ENCODE measurements at places on chromosomes 1 and 21.

- DNase-seq = no peak
These were observed 69.2 kb upstream of the ERG start for GRCh38 chr21:38567335-38567969.

DNA sequence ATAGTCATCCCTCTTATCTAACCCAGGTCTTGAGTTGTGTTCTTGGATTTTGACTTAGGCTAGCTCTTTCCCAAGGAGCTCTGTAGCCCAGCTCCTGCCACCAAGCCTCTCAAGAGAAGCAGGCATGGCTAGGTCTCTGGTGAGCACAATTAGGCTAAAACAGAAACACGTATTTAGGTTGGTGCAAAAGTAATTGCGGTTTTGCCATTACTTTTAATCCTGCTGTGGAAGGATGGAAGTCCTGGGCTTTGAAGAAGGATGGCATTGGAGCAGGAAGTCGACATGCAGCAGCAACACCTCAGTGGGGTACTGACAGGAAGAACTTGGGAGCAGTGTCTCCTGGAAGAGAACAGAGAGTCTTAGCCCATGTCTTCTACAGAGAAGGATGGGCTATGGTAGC lies 80.0 kb upstream of the CCDC190 start:
- no peak for DNase-seq

DNA sequence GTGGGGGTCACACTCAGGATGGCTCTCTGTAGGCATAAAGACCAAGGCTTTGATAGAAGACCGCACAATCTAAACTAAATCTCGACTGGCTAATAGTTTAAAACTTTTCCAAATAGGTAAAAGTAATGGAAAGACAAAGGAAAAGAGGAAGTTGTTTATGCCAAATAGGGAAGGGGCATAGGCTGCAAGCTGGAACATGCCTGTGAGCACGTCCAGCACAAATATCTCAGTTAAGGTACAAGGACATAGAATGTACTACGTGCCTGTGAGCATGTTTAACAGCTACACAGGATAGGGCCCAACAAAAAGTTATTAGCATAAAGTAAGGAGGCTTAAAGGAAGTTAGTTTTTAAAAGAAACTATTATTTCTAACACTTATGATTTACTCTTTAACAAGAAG lies 27.6 kb upstream of the GUCA2A start:
- no peak for DNase-seq

DNA sequence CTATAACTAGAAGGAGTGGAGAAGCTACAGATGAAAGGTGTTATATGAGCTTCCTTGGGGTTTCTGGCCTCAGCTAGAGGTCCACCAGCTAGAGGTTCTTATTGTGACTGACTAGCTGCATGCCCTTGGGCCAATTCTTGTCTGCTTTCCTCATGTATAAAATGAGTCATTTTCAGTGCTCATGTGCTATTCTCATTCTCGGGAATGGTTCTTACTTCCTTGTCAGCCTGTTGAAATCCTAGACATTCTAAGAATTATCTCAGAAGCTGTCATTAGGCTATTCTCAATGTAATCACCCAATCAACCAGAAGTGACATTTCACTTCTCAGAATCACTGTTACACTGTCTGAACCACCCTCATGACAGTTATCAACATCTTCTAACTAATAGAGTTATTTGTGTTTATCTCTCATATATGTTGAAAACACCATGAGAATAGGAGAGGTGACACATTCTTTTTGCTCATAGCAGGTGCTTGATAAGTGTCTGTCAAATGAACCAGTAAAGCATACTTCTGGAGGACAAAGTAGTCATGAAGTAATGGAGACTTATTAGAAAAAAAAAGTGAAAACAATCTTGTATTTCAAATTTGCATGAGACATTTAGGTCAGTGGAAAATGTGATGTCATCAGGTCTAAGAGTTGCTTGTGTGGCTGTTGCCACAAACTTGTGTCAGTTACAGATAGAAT lies 122.8 kb upstream of the IVNS1ABP start:
- no peak for DNase-seq

DNA sequence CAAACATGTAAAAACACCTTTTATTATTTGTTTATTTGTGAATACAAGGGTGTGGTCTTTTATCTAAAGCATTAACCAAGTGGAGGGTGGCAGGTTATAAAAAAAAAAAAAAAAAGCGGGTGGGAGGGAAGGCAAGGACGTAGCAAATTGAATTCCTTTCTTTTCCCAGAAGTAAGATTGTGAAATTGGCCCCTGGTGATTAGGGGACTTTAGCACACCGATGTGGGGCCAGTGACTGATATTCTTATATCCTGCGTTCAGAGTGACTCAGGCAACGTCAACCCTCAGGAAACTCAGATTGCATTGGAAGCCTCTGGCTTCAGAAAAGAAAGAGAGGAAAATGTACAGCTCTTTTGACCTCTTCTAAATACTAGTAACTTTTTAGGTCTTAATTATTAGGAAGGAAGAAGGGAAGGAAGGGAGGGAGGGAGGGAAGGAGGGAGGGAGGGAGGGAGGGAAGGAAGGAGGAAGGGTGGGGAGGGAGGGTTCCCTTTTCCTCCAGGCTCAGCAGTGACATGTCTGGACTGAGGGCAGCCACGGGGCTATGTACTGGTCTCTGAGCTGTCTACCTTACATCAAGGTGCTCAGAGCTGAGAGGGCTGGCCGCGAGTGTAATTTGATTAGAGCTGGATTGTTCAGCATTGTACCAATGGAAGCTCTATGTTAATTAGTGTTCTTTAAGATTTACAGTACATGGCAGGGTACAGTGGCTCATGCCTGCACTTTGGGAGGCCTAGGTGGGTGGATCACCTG lies 30.2 kb downstream of the EVA1C start:
- DNase-seq = no peak

- DNase-seq = no peak
These were observed 90.7 kb downstream of the GALNT2 start for GRCh38 chr1:230157420-230158390.

GRCh38 chr21:45359451-45360217 lies 45.3 kb upstream of the COL18A1 start:
- no peak for DNase-seq

- DNase-seq = no peak
These were observed at the start of the genes SHE and TDRD10 for GRCh38 chr1:154502066-154502743. Gene SHE, minus strand, starts transcription at chr1:154502412. Its CDS starts 386 bp downstream, at chr1:154502026. Gene TDRD10, plus strand, starts transcription at chr1:154502219. Its CDS starts 4,685 bp downstream, at chr1:154506904.

GRCh38 chr1:110718452-110718851 lies 43.7 kb upstream of the KCNA3 start:
- DNase-seq = no peak

- DNase-seq = no peak
These were observed 424.0 kb downstream of the KIF26B start for GRCh38 chr1:245578771-245579170.

GRCh38 chr1:239914751-239915231 lies 176.9 kb upstream of the FMN2 start:
- DNase-seq = no peak

GRCh38 chr1:156502894-156503697 lies 2.5 kb upstream of the MEF2D start:
- no peak for DNase-seq

DNA sequence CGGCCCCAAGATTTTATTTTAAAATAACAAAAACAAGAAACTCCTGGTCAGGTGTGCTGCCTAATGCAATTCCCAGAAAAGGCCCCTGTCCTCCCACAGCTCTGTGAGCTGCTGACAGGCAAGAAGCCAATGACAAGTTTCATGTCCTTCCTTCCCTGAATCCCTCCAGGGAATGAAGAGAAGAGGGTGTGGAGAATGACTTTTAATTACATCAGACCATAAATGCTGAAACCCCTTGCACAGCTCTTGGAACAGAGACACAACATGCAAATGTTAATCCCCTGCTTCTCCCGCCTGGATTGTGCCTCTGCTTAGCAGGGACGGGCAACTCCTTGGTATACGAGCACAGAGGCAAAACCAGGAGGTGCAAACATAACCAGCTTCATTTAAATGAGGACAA lies 228.1 kb upstream of the CAMK1G start:
- DNase-seq = no peak

GRCh38 chr1:147124266-147124665 lies 48.0 kb downstream of the PRKAB2 start:
- DNase-seq = no peak

DNA sequence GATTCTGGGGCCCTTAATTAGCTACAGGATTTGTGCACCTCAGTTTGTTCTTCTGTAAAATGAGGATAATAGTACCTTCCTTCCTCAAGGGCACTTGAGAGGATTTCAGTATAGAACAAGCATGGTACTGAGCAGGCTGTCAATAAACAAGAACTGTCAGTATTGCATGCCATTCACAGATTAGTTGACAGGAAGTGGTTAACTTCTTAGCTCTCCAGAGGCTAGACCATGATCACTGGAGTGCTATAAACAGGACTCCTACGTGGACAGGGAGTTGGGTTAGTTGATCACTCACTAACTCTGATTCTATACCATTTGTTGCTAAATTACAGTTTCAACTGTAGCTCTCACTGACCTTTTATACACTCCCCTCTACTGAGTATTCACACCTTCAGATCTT lies 126.2 kb upstream of the DAB1 start:
- DNase-seq = no peak

- DNase-seq = no peak
These were observed 2.0 kb upstream of the TRNP1 start for GRCh38 chr1:26991310-26992116.

- no peak for DNase-seq
These were observed 40.4 kb downstream of the KCNJ15 start for GRCh38 chr21:38297194-38297631.

DNA sequence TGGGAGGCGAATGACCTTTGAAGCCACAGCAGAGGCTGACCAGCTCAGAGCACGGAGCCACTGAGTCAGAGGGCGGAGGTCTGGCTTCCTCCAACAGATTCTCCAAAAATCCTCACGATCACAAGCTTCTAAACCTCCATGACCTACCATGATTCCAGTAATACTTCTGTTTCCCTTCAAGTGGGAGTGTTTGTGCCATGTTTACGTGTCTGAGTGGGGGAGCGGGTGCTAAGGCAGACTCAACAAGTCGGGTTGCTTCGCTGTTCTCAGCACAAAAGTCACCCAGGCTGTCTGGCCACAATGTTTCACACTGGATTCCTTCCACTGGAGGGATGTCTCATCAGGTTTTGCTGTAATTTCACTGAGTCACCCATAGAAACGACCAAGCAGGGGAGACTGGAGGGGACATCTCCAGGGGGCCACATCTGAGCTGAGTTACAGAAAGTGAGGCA lies 86.2 kb downstream of the SLC66A1 start:
- DNase-seq = peak; percentile 42

DNA sequence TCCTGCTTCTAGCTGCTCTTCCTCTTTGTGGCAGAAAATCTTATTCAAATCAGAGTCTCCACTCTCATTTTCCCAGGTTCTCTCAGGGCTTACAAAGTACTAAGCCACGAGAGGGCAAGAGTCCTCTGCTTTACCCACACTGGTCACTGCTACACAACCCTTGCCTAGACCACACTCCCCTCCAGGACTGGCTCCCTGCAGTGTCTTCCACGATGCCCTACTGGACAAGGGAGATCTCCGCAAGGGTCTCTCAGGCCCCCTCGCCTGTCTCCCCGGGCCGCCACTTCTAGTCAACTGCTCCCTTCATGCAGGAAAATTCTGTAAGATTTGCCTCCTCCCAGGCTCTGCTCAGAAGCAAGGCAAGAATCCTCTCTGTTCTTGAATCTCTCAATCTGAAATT lies 319.6 kb downstream of the RRAGC start:
- no peak for DNase-seq

GRCh38 chr21:21508859-21509258 lies 510.6 kb downstream of the NCAM2 start:
- no peak for DNase-seq

DNA sequence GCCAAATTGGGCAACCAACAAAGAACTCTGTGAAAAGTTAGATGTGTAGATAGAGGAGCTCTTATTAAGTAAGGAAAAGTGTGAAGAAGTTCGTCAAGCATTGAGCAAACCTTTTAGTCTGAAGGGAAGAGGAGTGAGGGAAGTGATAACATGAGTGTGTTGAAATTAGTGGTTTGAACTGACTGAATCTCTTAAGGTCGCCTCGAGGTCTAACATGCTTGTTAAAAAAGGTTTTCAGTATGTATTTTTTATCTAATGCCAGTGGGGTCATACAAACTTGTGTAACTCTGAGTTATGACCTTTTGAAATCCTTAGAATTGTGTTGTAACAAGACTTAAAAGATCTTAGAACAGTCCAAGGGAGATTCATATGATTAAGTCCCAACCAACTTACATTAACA lies 34.1 kb downstream of the SOAT1 start:
- no peak for DNase-seq

DNA sequence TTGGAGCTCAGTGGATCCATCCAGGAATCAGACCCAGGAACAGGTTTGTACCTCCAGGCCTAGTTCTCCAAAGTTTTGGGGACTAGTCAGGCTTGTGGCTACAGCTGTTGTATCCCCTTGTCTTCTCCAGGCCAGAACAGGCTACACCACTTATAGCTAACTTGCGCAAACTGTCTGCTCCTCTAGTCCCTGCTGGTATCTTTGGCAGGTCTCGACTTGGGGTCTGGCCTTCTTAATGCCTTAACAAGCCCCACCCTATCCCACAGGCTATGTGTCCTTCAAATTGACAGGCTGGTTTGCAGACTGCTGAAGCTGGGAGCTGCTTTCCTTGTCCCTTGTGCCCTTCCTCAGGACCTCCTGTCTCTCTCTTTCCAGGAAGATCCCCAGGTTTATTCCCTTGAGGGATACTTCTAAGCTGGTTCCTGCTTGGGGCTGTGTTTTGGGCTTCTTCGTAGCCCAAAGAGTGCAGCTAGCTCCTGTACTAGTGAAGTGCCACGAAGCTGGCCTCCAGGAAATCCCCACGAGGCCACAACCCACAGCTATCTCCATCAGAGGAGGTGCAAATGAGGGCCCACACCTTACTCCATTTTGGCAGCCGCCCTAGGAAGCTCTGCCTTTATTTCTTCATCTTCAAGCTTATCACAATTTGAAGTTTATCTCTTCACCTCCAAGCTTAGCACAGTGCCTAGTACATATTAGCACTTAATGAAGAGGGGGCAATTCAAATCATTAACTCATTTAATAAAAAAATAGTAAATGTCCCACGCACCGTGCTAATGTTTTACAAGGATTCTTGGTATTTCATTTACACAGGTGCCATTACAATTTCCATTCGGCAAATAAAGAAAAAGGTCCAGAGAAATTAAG lies 683 bp upstream of the DMAP1 start:
- DNase-seq = peak; percentile 24

GRCh38 chr21:37165586-37165985 lies 92.5 kb downstream of the TTC3 start:
- no peak for DNase-seq

DNA sequence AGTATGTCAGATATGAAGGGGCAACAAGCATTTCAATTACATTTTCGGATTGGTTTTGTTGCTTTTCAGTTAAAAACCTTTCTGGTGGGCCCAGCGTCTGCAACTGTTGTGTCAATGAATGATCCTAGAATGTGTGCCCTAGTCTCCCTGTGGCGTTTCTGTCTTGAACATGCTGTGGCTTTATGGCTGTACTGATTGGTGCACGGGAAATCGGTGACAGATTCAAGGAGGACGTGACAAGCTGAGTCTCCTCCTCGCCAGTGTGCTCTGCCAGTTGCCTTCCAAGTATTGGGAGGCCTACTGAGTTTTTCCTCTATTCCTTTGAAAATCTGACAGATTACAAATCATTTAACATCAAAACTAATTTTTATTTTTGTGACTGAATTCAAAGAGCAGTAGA lies 127.6 kb downstream of the ZP4 start:
- DNase-seq = no peak

GRCh38 chr1:240967070-240967724 lies 355.2 kb upstream of the GREM2 start:
- DNase-seq = no peak

GRCh38 chr1:69271587-69272125 lies 296.1 kb upstream of the LRRC7 start:
- DNase-seq = no peak

- DNase-seq = no peak
These were observed 92.8 kb downstream of the PIK3R3 start for GRCh38 chr1:46039571-46040052.
